Natural killer cell (primary cell): ENCODE measurements at places on chromosomes 5 and 9. TPM values are rescaled to one million over a fixed set of nuclear protein-coding genes. Genes with fewer than 3 reads are reported as not detected.

CCL28 gene
- total RNA-seq = 25.8 TPM

ST8SIA4 gene
- 63.1 TPM for total RNA-seq

MYMK gene
- not detected for total RNA-seq

FAM221B gene
- total RNA-seq = not detected

CLTB gene
- total RNA-seq = 70.4 TPM

TEX48 gene
- not detected for total RNA-seq

KIF4B gene
- total RNA-seq = not detected

ZDHHC11 gene
- 7.0 TPM for total RNA-seq

IL9 gene
- total RNA-seq = not detected

GRCh38 chr5:513216-514100 lies 10.8 kb downstream of the SLC9A3 start:
- no peak for DNase-seq

DNA sequence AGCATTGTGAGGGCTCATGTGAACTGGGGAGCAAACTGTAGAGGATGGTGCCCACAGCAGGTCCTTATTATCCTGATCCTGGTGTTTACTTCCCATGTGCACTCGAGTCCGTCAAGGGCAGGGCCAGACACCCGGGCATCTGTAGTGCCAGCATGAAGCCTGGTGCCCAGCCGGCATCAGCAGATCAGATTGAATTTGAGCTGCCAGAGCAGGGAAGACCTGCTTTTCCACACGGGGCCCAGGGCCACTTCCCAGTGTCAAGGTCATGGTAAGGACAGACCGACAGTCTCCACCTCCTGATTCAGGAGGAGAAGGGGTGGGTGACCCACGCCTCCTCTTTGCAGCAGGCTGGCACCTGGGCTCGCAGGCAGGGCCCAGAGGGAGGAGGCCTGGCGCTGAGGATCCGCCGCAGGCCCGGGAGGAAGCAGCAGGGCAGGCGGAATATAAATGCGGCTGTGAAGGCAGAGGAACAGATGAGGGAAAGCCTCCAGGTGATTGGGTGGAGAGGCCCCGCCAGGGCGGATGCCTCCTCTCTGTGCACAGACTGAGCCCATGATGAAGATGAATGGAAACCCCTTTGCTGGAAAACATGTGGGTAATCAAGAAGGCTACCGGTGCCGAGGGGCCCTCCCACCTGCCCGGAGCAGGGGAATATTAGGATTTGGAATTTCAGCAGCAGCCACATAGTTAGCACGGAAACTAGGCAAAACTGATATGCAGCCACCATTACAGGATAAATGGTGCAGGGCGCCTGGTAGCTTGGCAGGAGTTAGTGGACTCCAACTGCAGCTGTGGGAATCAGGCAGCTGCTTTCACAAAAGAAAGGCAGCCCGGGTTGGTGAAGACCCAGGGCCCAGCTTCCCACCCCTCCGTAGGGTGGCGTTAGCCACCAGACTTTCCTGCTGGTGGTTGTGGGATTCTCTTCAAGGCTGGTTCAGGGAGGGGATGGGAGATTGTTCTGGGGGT lies 114.9 kb downstream of the GAPVD1 start:
- no peak for DNase-seq

- no peak for DNase-seq
These were observed 238.0 kb downstream of the DMAC1 start for GRCh38 chr9:7561527-7562080.

- DNase-seq = no peak
These were observed 335.8 kb upstream of the DAB2 start for GRCh38 chr5:39760385-39761198.

GRCh38 chr5:94140300-94140699 lies 398.9 kb upstream of the POU5F2 start:
- DNase-seq = no peak

DNA sequence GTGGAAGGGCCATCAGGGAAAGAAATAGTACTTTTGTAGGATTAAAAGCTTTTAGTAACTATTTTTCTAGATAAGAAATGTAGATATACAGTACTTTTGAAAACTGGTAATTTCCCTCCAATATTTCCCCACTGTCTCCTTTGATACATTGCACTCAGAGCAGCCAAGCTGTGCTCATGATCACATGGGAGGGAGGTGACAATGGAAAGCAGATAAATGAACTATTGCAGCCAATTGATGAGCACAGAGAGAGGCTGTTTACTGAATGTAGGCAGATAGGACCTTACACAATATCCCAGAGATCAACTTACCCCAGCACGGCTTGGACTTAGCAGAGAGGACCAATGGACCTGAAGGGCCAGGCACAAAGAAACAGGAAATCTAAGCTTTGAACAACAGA lies 178.0 kb upstream of the NREP start:
- no peak for DNase-seq
